Stimulated activated CD8-positive, alpha-beta memory T cell treated with anti-CD3 and anti-CD28 coated beads, Interleukin-7, amount 100 ng/mL, for 1 hour (primary cell): ENCODE measurements at places on chromosomes 11 and 22.

DNA sequence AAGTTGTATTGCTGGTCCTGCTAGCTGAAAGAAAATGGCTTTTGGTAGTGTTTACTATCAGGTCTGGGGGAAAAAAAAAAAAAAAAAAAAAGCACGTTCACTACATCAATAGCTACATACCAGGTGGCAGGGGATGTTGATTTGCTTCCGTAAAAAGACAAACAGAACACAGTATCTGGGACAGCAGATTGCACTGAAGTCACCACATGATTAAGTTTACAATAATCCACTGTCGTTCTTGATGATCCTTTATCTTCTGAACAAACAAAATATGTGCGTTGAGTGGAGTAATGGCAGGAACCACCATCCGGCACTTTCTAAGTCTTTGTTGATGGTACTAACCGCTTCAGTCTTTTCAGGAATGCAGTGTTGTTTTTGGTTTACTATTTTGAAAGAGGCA, 48.7 kb downstream of the DDX6 start:
- no peak for DNase-seq

DNA sequence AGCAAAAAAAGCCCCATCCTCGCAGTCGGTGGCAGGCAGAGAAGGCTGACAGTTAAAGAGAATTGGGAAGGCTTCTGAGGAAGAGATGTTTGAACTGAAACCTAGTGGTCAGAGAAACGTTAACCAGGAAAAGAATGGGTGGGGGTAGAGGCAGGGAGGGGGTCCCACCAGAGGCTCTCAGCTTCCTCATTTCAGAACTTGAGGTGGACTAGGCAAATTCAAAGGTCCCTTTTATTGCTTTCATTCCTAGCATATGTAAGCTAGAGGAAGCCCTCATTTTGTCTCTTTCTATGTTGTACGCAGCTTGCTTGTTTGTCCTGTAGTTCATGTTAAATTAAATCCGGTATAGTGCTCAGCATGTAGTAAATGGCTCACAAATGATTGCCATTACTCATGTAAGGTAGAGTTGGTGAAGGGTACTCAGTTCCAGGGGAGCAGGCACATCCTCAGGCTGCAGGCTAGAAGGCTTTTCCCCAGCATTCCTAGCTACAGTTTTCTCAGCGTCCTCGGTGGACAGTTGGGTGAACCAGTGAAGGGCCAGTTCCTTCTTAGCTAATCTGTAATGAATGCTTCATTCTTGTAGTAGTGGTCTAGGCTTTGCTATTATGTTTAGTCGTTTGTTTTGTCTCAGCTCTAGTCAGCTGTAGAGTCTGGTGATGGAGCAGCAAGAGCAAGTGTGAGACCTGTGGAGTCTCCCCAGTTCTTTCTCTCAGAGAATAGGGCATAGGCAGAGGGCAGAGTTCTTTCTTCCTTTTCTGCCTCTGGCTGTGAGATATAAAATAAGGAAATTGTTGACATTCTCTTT, 58.6 kb downstream of the UVRAG start:
- DNase-seq, result no peak

GRCh38 chr11:73296501-73297230, 11.4 kb upstream of the ARHGEF17 start:
- no peak for DNase-seq

- DNase-seq, result no peak
Measured at GRCh38 chr11:81585390-81585933, 1148.2 kb downstream of the FAM181B start.

GRCh38 chr11:2592559-2593392, 107.0 kb downstream of the KCNQ1OT1 start:
- DNase-seq, result no peak

DNA sequence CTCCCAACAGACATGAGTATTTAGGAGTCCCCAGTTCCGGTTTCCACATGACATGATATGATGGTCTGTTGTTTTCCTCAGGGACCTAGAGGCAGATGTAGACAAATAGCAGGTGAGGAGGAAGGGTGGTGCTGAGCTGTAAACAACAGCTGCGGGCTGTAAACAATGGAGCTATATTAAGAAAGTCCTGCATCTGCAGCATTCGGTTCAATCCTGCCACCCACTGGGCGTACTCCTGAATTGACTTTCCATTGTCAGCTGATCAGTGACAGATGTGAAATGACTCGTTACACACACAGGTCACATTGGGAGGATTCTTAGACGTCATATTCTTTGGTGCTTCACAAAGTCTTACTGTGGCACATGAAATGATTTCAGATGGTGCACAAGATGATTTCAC, 26.8 kb upstream of the RAG1 start:
- DNase-seq, result no peak

- DNase-seq, result no peak
Measured at GRCh38 chr11:46533396-46534100, 60.3 kb downstream of the AMBRA1 start.

GRCh38 chr11:12827929-12828812, 153.9 kb downstream of the TEAD1 start:
- DNase-seq, result no peak

DNA sequence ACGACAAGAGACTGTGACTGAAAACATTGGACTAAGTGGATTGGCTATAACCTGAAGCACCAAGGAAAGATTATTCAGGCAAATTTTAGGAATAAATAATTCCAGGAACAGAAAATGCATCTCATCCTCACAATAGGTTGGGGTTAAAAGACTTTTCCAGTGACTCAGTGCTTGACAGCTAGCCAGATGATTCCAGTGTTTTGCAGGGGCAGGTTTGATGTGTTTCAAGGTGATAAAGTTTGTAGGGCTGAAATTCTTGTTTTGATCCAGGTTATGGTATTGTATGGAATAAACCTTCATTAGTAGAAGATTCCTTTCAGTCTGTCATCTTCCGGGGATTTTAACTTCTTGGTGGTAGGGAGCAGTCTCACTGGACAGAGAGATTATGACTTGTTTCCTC, 2.3 kb downstream of the EXT2 start:
- DNase-seq, result no peak

GRCh38 chr11:124876818-124877630, 11.8 kb downstream of the ROBO3 start:
- no peak for DNase-seq

- no peak for DNase-seq
Measured at GRCh38 chr11:131674051-131674755, 303.8 kb downstream of the NTM start.

GRCh38 chr11:102666331-102666957, 39.1 kb downstream of the MMP27 start:
- no peak for DNase-seq

DNA sequence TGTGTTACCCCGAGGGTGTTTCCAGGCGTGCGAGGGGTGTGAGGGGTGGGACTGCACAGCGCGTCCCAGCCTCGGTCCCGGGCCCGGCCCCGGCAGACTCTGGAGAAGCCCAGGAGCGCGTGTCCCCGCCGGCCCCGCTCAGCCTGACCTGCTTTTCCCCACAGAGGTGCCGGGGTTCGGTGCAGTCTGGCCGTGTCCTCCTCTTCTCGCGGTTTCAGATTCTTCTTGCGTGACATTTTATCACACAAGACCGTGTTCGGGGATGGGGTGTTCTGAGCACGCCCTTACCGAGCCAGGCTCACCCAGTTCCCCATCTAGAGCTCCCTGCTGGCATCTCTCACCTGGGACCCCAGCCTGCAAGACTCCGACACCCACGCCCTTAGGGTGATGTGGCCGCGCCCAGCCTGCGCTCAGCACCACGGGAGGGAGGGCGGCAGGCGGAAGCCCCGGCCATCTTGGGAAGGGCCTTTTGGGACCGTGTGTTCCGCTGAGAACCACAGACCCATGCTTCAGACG, 775.6 kb downstream of the BRD1 start:
- no peak for DNase-seq

DNA sequence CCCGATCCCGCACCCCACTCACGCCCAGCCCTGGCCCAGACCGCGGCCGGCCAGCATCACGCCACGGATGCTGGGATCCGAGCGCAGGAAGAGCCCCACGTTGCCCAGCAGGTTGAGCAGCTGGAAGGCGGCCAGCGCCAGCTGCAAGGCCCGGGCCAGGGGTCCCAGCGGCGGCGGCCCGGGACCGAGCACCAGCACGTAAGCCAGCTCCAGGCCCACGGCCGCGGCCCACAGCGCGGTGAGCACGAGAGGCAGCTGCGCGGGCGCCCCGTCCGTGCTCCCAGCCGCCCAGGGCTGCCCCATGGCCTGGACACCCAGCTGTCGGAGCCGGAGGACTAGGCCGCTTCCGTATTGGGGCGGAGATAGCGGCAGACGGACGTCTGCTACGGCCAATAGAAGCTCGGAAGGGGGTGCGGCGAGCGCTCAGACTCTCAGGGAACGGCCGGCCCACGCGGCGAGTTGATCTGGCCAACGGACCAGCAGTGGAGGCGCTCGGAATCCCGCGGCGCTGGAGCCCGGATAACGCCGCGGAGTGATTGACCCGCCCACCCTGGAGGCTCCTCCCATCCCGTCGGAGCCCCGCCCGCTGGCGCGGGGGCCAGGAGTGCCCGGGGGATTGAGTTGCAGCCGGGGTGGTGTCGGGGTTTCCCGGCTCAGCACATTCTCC, at the start of gene ZDHHC24:
Gene ZDHHC24, minus strand, starts transcription at position 348 of the 667 bp plus-strand sequence. Its CDS starts 45 bp downstream, at position 303.
- DNase-seq, result peak; percentile 63

- no peak for DNase-seq
Measured at GRCh38 chr11:129694966-129695365, 120.7 kb upstream of the TMEM45B start.

- DNase-seq, result no peak
Measured at GRCh38 chr22:40922484-40923303, 28.5 kb upstream of the RBX1 start.

GRCh38 chr22:26592421-26592891, 2.5 kb upstream of the TPST2 start:
- DNase-seq, result no peak

GRCh38 chr22:24142241-24142640, 39.0 kb upstream of the SUSD2 start:
- DNase-seq, result no peak

GRCh38 chr22:39242595-39243438, 2.0 kb downstream of the PDGFB start:
- DNase-seq, result no peak

- no peak for DNase-seq
Measured at GRCh38 chr11:117396970-117397369, 69.3 kb downstream of the CEP164 start.

GRCh38 chr11:16804104-16804947, 65.9 kb downstream of the C11orf58 start:
- DNase-seq, result no peak

- no peak for DNase-seq
Measured at GRCh38 chr11:85029964-85030363, 597.2 kb downstream of the DLG2 start.

- no peak for DNase-seq
Measured at GRCh38 chr11:105673089-105673488, 63.2 kb downstream of the GRIA4 start.

DNA sequence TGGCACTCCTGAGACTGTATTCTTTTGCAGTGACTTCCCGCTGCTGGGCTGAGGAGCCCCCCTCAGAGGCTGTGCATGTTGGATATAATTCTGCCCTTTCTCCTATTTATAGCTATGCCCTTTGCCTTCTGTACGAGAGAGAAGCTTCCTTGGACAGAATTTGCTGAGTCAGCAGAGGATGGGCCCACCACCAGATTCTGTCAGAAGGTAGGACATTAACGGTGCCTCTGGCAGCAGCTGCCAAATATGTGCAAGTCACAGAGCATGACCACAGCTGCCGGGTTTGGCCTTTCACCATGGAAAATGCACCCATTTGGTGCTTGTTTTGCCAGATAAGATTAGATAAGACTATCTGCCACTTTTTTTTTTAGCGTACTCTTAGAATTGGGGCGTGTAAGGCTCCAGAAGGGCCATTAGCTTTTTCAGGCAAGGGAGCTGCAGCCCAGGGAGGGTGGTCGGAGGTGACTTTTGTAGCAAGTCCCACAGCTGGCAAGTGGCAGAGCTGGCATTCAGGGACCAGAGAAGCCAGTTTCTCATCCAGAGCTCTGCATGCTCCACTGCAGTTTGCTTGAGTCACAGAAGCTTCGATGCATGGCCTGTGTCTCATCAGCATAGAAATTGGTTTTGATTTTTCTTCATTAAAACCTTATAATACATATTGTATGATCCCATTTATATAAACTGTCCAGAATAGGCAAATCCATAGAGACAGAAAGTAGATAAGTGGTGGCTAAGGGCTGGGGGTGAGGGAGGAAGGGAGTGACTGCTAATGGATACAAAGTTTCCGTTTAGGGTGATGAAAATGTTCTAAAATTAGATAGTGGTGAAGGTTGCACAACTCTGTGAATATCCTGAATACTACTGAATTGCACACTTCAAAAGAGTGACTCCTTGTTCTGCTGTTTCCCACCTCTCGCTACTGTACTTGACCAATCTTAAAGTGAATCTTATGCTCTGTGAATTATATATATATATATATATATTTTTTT, 15.8 kb downstream of the UPB1 start:
- DNase-seq, result no peak

- no peak for DNase-seq
Measured at GRCh38 chr11:70364178-70364577, 34.2 kb upstream of the CTTN start.

DNA sequence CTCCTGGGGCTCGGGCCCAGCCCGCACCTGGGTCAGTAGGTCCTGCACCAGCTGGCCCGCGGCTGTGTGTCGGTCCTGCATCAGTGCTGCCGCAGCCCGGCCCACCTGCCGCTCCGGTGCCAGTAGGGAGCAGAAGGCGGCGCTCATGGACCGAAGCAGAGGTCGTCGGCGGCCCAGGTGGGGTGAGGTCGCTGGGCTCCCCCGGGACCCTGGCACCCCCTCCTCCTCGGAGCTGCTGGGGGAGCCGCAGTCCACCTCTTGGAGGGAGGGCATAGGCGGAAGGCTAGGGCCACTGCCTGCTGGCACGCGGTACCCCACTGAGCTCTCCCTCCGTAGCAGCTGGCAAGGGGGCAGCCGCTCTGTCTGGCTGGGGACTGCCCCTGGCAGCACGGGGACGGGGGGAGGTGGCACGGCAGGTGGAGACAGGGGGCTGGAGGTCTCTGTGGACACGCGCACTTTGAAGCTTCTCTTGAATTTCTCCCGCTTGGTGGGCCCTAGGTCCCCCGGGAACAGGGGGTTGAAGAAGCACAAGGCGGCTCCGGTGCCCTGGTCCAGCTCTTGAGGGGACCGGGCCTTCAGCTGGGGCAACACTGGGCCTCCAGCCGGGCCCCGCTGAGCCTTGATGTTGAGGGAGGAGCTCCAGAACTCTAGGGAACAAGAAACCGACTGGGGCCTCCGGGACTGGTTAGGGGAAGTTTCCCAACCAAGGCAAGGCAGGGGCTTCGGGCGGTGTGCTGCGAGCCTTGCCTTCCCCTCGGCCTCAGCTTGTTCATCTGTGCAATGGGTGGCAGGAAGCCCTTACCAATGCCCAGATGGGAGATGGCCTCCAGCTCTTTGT, 1.4 kb downstream of the RIN1 start:
- DNase-seq, result no peak

- no peak for DNase-seq
Measured at GRCh38 chr22:39254789-39255298, 10.1 kb upstream of the PDGFB start.

- no peak for DNase-seq
Measured at GRCh38 chr11:27357250-27357649, 5.8 kb downstream of the CCDC34 start.
